NCI-H82 (cell line): ENCODE measurements at places on chromosomes 2 and 18.

DNA sequence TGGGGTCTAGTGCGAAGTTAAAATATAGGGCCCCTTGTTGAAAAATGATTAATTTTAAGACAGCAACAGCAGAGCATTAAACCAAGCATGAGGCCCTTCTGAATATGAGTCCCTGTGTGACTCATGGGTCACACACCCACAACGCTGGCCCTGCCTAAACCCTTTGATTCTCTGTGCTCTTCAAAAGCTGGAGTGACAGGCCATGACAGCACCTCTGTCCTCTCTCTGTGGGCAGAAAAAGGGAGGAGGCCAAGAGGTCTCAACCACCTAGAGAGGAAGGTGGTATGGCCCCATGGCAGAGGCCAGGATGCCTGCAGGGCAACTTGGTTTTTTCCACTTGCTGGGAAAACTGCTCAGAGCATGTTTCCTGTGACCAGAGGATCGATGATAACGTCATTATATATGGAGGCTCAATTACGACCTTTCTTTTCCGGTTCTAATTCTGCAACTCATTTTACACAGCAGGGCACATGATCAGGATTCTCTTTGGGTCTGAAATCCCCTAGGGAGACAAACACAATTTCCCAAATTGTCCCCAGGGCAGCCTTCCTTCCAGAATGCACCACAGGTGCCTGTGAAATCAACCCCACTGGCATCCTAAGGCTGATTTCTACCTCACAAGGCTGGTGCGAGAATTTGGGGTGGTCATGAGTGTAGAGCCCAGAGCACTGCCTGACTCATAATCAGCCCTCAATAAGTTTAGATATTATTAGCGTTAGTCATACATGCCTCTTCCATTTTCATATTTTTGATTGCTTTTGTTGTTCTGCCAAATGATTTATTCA is 102.0 kb upstream of the PPP1CB start:
- no peak for DNase-seq

- DNase-seq: no peak
These were observed 229.0 kb downstream of the MREG start for GRCh38 chr2:215784371-215784783.

DNA sequence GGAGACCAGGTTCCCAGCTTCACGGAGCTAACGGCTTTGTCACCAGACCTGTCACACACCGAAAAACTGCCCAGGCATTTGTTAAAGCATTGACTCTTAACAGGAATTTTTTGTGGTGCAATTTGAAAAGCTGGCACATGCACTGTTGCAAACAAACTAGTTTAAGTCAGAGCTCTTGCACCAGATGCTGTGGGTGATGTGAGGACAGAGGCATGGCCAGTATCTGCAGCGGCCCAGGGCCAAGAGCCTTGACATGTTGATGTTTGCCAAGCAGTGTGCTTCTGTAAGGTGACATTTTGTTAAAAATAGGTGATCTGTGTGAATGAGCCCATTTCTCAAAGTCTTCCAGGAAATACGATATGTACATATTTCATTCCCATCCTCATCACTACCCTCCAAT is 142.5 kb downstream of the MTCL1 start:
- no peak for DNase-seq

DNA sequence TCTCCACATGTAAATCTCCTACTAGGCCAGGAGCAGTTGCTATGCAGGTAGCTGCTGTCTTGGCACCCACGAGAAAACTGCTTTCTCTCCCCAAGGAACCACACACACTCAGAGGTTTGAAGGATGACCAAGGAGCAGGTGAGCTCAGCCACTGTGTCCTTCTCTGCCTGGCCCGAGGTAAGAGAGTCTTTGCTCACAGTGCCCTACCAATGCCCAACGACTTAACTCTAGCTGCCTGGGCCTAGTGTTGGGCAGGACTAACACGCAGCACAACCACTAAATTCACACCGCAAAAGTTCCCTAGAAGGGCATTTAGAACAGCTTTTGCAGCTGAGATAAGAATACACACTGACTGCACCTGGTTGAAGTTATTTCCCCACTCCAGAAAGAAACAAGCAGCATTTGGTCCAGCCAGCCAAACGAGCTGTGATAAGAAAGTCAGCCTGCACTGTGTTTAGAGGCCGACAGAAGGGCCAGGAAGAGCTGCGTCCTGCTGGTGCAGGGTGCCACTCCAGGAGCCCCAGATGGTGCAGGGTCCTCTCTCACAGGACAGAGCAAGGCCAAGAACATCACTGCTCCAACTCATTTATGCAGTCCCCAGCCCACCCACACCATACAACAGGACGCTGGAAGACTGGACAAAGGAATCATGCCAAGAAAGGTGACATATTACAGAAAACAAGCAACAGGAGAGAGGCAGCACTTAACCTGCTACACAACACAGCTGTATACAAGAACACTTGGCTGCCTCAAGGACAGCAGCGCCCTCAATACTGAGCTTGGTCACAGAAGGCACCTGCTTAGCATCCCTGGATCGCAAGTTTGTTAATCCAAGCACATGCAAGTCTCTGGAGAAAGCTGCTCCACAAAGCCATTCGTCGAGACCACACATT is 12.5 kb downstream of the HDLBP start:
- DNase-seq: peak; percentile 14

DNA sequence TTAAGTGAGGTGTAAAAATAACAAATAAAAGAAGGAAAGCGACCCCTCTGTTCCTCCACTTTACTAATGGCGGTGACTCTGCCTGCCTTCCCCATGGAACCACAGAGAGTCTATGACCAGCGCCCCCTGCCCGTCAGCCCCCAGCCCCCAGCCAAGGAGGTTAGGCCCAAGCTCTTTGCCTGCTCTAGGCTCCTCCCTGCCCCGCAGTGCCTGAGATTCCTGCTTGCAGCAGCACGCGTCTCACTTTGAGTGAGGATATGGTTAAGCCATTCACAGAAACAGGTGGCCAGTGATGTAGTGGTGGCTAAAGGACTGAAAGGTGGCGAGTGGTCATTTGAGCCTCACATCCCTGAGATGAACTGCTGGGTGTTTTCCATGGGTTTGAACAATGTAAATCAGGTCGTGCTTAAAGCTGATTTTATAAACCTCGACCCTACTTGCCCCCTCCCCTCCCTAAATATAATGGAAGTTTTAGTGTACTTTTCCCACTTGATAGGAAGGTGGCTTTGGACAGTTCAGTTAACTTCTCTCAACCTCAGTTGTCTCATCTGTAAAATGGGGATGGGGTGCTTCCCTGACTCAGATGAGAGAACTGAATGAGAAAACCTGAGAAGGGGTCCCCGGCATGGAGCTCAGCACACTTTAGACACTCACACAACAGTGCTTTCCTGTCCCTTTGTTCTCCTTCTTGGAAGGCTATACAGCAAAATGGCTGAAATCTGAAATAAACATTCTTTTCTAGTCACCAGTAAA is 46.5 kb downstream of the IL1RL2 start:
- DNase-seq: no peak

DNA sequence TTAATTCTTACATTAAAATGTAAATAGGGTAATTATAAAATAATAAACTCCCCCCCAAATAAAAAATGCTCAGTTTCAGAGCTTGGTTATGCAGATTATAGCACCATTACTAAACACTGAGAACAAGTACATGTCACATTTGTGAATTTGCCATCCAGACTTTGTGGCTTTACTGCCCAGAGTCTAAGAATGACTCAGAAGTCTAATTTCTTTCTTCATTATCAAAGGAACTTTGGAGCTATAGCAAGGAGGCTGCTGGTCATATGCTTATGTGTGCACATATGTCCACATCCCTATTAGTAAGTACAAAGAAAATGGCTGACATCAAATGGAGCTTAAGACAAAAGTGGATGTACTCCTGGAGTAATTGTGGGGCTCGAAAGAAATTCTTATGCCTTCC is 248.5 kb upstream of the SESTD1 start:
- no peak for DNase-seq

DNA sequence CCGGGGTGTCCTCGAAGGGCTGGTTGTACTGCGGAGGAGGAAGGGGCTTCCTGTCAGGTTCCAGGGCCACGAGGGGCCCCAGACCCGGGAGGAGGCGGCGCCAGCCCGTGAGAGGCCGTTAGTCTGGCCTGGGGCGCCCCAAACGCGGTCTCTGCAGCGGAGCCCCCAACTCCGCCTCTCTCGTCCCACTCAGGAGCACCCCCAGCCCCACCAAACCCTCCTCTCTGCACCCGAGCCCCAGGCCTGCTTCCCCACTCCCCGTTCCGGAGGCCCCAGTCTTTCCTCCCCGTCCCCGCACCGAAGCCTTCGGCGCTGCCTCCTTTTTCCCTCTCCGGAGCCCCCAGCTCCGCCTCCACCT is 473 bp downstream of the HJURP start:
- DNase-seq: peak; percentile 35

GRCh38 chr18:26729008-26729407 is 136.5 kb downstream of the AQP4 start:
- no peak for DNase-seq

GRCh38 chr18:61948281-61948741 is 55.5 kb upstream of the RNF152 start:
- DNase-seq: no peak

GRCh38 chr2:148350199-148350598 is 294.4 kb upstream of the EPC2 start:
- no peak for DNase-seq

DNA sequence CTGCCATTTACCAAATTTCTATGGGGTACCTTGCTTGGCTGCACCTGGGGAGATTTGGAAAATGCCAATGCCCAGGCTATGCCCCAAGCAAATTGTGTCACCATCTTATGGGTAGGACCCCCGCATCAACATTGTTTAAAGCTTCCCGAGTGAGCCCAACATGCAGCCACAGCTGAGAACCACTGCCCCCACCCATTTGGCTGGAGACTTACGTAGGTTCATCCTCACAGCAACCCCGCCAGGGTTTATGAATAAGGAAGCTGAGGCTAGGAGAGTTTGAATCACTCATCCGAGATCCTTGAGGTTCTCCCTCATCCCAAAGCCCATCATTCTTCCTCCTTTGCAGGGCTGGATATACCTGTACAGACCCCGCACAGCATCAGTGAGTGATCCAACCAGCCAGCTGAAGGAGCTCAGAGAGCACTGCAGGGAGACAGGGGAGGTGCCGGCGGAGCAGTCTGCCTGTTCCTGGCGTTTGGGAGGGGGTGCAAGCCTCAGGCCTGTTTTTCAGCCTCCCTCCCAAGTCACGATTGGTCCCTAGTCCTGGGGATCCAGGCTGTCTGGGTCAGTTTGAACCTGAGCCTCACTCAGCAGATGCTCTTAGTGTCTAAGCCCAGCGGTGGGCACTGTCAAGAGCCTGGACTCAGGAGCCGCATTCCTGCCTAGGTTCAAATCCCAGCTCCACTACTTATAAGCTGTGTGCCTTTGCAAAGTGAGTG is 164.9 kb downstream of the SMAD7 start:
- no peak for DNase-seq

- no peak for DNase-seq
These were observed 330.5 kb upstream of the TCF4 start for GRCh38 chr18:55918444-55918843.

GRCh38 chr2:69985216-69985615 is 23.8 kb upstream of the ASPRV1 start:
- no peak for DNase-seq

- DNase-seq: no peak
These were observed 24.0 kb downstream of the GAREM2 start for GRCh38 chr2:26196683-26197418.

DNA sequence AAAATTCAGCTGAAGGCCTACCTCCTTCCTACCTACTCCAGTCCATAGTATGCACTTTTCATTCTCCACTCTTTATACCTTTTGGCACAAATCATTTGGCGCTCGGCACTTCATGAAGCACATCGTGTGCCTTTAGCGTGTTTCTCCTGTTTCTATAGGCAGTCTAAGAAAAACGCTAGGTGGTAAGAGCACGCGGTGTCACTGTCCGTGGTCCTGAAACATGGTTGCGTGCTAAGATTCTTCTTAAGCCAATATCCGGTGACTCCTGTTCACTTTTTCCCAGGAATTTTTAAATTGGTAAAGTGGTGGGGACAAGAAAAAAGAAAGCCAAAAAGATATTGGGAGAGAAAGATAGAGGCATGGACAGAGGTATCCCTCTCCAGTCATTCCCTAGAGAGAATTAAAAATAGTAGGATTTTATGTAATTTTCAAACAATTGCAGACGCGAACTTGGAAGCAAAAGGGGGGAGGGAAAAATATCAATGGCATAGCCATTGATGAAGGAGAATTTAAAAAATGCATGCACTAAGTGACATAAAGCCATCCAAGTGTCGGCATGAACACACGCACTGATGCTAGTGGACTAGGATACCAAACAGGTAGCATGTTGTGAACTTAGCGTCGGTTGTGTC is 1.4 kb upstream of the CTNNA2 start:
- no peak for DNase-seq

- DNase-seq: no peak
These were observed 60.2 kb downstream of the EHD3 start for GRCh38 chr2:31294196-31294595.

DNA sequence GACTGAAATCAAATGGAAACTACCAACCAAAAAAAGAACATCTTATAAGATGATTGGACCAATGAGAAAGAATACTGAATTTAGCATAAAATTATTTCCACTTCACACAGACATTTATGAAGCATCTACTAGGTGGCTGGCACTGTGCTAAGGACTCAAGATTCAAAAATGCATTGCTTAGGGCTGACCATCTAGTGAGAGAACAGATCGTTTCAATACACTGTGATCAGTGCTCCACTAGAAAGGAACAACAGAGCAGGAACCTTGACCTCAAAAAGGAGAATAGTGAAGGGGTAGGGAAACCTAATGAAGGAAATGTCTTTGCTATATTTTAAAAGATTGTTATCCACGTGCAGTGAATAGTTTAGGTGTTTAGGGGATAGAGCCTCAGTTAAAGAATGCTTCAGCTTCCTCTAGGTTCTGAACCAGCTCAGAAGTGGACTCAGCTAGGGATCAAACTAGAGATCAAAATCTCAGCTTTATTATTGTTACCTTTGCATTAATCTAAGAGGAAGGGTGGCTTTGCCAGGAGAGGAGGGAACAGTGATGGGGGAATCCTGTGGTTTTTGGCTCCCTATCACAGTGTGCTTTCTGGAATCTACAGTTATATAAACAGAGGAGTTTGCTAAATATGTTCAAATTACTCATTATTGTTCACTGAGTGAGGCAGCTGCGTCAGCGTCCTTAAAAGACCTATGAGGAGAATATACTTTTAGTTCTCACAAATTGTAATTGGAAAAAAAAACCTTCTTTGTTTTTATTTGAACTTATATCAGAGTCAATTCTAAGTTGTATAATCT is 16.2 kb upstream of the BBS5 start:
- no peak for DNase-seq

DNA sequence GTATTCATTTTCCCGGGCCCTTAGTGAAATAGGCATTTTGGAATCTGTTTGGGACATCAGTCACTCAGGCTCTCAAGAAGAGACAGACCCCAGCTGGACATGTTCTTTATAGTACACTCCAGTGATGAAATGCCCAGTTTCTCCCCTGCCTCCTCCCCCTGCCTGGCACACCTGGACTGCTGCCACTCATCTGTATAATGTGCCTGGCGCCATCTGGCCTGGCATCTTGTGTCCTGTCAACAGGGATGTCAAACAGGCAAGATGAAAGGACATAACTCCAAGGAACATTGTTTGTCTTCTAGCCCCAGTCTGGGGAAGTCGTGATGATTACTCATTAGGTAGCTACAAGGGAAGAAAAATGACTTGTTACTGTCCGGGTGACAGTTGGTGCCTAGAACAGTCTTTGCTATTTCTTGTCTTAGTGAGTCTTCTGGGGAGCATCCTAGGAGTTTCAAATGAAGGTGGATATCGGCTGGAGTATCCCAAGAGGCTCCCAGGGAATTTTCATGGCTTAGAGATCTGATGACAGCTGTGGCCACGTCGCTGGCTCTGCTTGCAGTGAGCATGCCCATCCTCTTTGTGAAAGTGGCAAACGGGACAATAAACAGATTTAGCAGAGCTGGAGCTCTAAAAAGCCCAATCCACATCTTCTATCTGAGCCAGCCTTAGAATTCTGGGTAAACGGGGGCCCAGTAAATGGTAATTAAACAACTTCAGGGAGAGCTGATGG is 153.6 kb downstream of the ALK start:
- peak; percentile 73 for DNase-seq
